B cell (primary cell): ENCODE measurements at places on chromosomes 2 and 18. TPM values are rescaled to one million over a fixed set of nuclear protein-coding genes. Genes with fewer than 3 reads are reported as not detected.

- no peaks in the 10 kb centered on the region for H3K36me3 ChIP-seq
- no peak overlapping the region for H3K27ac ChIP-seq
- H3K4me1 ChIP-seq: no peaks in the 10 kb centered on the region
- no peak for DNase-seq
- no peak overlapping the region for H3K4me3 ChIP-seq
- H3K27me3 ChIP-seq: no peaks in the 10 kb centered on the region
Observed at GRCh38 chr2:196980001-196980400, 53.5 kb upstream of the PGAP1 start.

GRCh38 chr2:233482616-233483015, 84.0 kb downstream of the USP40 start:
- H3K36me3 ChIP-seq: peaks cover 28% of the 10 kb centered on the region
- no peak overlapping the region for H3K4me3 ChIP-seq
- H3K27ac ChIP-seq: no peak overlapping the region
- no peaks in the 10 kb centered on the region for H3K4me1 ChIP-seq
- no peaks in the 10 kb centered on the region for H3K27me3 ChIP-seq
- no peak for DNase-seq

GRCh38 chr18:14189858-14190257, 57.6 kb upstream of the ZNF519 start:
- no peaks in the 10 kb centered on the region for H3K36me3 ChIP-seq
- H3K27me3 ChIP-seq: no peaks in the 10 kb centered on the region
- no peak overlapping the region for H3K27ac ChIP-seq
- no peak for DNase-seq

GRCh38 chr2:24984912-24985311, 13.2 kb upstream of the DNAJC27 start:
- no peak for DNase-seq
- H3K27me3 ChIP-seq: no peaks in the 10 kb centered on the region
- no peak overlapping the region for H3K4me3 ChIP-seq
- no peaks in the 10 kb centered on the region for H3K4me1 ChIP-seq
- no peaks in the 10 kb centered on the region for H3K36me3 ChIP-seq

- H3K4me1 ChIP-seq: peaks cover 18% of the 10 kb centered on the region
- DNase-seq: no peak
- no peak overlapping the region for H3K4me3 ChIP-seq
- peak overlapping the region; percentile 58 for H3K27ac ChIP-seq
- H3K27me3 ChIP-seq: no peaks in the 10 kb centered on the region
- peaks cover 89% of the 10 kb centered on the region for H3K36me3 ChIP-seq
Observed at GRCh38 chr2:196142825-196143224, 28.6 kb downstream of the STK17B start.

The DNAH7 gene
- total RNA-seq: 0.05 TPM in 1 of 2 replicates, not detected in the other

The ATG16L1 gene
- total RNA-seq: 69.9 TPM in 2 replicates
